ENCODE measurements at places on chromosomes 2 and 18.

- DNase-seq: peak; percentile 74
Measured at GRCh38 chr2:1974397-1974796, 230.1 kb upstream of the PXDN start.

- no peak for DNase-seq
Measured at GRCh38 chr2:29876374-29876773, 45.0 kb downstream of the ALK start.

DNA sequence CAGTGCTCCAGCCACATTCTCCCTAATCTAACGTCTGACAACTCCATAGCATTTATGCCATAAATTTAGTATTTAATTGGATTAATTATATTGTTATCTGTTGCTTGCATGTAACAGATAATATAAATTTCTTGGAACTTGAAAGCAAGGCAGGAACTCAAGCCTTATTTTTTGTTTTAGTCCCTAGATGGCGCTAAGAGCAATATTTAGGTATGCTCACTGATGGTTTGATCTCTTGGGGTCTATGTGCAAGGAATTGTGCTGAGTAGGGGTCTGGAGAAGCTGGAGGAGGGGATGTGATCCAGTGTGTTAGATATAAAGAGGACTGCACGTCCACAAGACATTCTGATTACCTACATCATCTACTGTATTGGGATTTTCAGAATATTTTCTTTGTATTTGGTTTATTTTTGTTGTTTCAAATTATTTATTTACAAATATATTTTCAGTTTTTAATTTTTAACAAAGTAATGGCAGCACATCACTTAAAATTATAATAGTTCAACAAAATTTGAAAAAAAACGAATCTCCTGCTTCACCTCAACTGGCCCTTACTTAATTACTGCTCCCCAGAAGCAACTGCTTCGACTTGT lies 32.8 kb downstream of the KATNAL2 start:
- no peak for DNase-seq

GRCh38 chr2:8753609-8754008 lies 71.8 kb downstream of the ID2 start:
- no peak for DNase-seq

GRCh38 chr2:191601060-191601459 lies 76.9 kb upstream of the NABP1 start:
- DNase-seq: no peak

GRCh38 chr2:84885111-84885510 lies 4.2 kb upstream of the TRABD2A start:
- no peak for DNase-seq

GRCh38 chr18:60754413-60755009 lies 381.9 kb upstream of the MC4R start:
- no peak for DNase-seq

DNA sequence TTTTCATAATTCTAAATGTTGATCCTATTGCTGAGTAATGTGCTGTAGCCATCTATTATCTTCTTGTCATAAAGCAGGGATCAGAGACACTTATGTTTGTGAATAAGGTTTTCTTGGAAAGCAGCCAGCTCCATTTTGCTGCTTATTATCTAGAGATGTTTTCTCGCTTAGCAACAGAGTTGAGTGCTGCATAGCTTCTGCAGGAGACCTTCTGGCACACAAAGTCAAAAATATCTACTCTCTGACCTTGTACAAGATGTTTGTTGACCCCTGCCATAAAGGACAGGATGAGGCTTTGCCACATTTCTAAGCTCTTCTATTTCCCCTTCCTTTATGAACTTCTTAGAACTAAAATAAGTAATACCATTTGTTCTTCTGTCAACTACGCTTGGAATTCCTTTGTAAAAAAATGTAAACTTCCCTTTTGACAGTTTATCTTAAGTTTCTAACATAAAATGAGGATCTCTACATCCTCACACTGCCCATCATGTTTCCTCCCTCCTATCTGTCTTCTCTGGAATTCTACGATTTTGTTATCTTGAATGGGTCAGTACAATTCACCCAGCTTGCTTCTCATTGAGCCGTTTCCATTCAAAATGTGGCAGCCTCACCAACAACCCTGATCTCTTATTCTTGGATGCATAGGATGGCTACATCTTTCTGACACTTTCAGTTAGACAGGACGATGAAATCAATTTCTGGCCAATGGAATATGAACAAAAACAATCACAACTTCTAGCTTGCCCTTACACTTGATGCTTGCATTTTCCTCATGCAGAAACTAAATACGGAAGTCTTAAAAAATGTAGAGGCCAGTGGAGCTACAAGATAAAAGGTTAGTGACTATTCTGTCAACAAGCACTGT lies 1377.0 kb downstream of the SUCLG1 start:
- peak; percentile 4 for DNase-seq

DNA sequence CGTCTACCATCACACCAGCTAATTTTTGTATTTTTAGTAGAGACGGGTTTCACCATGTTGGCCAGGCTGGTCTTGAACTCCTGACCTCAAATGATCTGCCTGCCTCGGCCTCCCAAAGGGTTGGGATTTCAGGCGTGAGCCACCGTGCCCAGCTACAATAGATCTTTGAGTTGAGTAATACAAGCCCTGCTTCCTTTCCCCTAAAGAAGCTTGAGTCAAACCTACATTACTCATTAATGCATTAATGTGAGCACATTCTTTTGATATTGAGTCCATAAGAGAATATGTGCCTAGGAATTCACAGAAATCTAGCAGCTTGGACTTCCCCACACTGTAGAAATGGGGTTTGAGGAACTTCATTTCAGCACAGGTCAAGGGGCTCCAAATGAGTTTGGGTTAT lies 39.6 kb downstream of the PSMG2 start:
- DNase-seq: no peak

DNA sequence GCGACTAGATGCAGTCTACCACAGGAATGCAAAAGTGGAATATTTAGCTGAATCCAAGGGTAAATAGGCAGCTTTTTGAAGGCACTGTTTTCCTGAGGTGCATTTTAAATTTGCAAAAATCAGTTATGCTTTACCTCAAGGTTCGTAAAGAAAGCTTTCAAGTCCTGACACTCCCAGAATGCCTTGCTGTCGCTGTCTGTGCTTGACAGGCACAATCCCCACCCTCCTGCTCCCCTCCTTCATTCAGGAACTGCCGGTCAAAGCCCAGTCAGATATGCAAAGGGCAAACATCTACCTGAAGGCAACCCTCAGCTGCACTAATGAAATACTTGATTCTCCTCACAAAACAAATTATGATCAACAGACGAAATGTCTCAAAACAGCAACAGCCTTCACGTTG lies 97.4 kb upstream of the DDX18 start:
- no peak for DNase-seq

GRCh38 chr18:48992133-48992532 lies 41.4 kb upstream of the SMAD7 start:
- DNase-seq: no peak

- DNase-seq: no peak
Measured at GRCh38 chr2:85659324-85659981, 8.5 kb downstream of the SFTPB start.

- DNase-seq: no peak
Measured at GRCh38 chr18:58915006-58915799, 50.5 kb downstream of the ZNF532 start.

DNA sequence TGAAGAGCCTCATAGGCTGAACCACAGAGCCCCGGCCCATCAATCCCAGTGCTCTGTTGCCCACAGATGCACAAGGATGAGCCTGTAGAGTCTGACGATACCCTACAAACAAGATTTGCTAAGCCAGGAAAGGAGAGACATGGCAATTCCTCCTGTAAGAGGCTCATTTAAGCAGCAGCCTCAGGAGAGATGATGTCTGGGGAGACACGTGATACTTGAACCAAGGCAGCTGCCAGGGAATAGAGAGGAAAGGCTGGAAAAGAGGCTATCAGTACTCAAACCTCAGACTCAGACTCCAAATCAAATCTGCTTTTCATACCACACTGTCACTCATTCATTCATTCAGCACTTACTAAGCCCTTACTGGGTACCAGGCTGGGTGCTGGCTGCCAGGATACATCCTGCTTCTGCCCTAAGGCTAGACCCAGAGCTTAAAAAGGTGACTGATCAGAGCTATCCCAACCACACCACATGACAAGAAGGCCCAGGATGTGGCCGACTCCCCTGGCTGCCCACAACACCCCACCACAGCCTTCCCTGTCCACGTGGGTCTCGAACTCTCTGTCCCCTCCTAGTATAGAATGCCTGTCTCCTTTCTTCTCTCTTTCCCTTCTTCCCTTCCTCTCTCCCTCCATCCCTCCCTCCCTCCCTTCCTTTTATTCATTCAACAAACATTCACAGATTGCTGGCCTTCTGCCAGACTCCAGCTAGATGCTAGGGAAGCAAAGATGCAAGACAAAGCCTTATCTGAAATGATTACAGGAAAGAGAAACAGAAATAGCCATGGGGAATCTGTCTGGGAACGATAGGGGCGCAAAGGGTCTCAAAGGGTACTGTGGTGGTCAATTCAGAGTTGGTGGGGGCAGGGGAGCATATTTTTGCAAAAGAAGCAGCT lies 23.4 kb upstream of the KCNK3 start:
- DNase-seq: no peak

DNA sequence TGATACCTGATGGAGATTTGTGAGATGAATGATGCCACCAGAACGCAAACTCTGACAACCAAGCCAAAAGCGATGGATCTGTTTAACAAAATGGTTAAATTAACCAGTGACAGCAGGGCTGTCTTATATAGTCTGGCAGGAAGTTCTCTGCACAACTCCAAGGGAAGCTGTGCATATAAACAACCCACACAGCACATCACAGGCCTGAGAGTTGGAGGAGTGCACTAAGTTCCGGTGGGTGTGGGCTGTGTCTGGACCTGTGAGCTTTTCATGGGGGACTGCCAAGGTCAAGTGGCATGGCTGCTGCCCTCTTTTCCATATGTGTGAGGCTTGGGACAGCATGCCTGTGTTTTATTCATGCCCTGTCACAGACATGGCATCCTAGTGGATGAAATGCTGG lies 414.6 kb upstream of the TRIB2 start:
- no peak for DNase-seq

- no peak for DNase-seq
Measured at GRCh38 chr2:10538224-10538894, 90.2 kb upstream of the ODC1 start.

GRCh38 chr2:171985076-171985475 lies 14.7 kb upstream of the METAP1D start:
- peak; percentile 19 for DNase-seq

GRCh38 chr18:26710470-26711096 lies 154.9 kb downstream of the AQP4 start:
- DNase-seq: no peak

- no peak for DNase-seq
Measured at GRCh38 chr2:57434441-57434840, 612.2 kb upstream of the VRK2 start.

GRCh38 chr2:37569986-37570679 lies 101.3 kb downstream of the CDC42EP3 start:
- no peak for DNase-seq

DNA sequence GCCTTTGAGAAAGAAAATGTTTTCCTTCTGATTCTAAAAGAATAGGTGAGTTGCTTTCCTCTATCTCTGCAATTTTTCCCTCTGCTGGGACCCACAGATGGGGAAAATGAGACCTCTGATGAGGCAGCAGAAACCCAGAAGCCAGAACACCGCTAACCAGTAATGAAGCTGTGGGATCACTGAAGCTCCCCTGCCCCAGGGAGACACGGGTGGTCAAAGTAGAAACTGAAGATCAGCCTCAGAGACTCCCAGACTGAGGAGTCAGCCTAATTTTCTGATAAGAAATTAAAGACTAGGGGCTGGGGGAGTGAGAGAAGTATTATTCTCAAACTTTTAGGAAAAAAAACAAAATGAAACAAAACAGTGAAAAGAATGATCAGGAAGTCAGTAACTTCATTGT lies 30.1 kb downstream of the CD8B start:
- DNase-seq: no peak

DNA sequence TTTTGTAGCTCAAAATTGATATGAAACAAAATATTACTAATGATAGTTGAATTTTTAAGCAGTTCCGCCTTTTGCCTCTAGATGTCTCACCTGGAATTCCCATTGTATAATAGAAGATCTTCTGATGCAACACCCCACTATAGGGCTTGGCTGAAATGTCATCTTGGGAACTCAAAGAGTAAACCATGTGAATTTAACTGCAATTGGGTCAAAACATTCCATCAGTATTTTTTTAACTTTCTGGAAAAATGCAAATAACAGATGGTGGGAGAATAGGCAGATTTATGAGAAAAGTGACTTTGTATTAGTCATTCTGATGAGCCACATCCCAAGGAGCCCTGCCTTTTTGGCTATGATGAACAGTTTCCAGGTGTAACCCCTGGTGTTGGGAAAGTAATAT lies 489.9 kb downstream of the NYAP2 start:
- DNase-seq: peak; percentile 86

GRCh38 chr18:44198612-44199284 lies 481.9 kb upstream of the SETBP1 start:
- DNase-seq: no peak

- no peak for DNase-seq
Measured at GRCh38 chr2:167785606-167786216, 461.7 kb downstream of the STK39 start.

- DNase-seq: no peak
Measured at GRCh38 chr2:100821255-100821910, 1.4 kb downstream of the NPAS2 start.

DNA sequence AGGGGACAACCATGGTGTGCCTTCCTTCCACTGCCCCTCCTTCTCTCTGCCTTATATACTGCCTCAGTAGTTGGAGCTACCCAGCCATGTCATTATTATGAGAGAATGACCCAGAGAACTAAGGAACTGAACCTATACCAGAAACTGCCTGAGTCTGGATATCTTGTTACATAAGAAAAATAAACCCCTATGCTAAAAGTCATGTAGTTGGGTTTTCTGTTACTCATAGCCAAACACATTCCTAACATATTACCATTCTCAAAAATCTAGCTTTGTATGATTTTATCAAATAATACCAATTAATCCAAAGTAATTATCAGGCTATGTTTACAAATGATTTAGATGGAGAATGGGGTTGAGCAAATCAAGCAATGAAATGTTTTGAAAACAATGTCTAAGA lies 15.0 kb upstream of the KLF7 start:
- DNase-seq: no peak

- no peak for DNase-seq
Measured at GRCh38 chr2:39050109-39050508, 70.7 kb downstream of the SOS1 start.

- no peak for DNase-seq
Measured at GRCh38 chr2:189579585-189580186, 900 bp downstream of the SLC40A1 start.
